ENCODE measurements at places on chromosomes 2 and 18. TPM values are rescaled to one million over a fixed set of nuclear protein-coding genes. Genes with fewer than 3 reads are reported as not detected.

The ELOA2 gene
- total RNA-seq, result not detected

- peak overlapping the region; percentile 77 for H3K4me3 ChIP-seq
- DNase-seq, result no peak
- peaks cover 80% of the 10 kb centered on the region for H3K27me3 ChIP-seq
- peaks cover 24% of the 10 kb centered on the region for H3K4me1 ChIP-seq
- no peaks in the 10 kb centered on the region for H3K36me3 ChIP-seq
Measured at GRCh38 chr18:9709304-9709877, 1.3 kb downstream of the RAB31 start.

DNA sequence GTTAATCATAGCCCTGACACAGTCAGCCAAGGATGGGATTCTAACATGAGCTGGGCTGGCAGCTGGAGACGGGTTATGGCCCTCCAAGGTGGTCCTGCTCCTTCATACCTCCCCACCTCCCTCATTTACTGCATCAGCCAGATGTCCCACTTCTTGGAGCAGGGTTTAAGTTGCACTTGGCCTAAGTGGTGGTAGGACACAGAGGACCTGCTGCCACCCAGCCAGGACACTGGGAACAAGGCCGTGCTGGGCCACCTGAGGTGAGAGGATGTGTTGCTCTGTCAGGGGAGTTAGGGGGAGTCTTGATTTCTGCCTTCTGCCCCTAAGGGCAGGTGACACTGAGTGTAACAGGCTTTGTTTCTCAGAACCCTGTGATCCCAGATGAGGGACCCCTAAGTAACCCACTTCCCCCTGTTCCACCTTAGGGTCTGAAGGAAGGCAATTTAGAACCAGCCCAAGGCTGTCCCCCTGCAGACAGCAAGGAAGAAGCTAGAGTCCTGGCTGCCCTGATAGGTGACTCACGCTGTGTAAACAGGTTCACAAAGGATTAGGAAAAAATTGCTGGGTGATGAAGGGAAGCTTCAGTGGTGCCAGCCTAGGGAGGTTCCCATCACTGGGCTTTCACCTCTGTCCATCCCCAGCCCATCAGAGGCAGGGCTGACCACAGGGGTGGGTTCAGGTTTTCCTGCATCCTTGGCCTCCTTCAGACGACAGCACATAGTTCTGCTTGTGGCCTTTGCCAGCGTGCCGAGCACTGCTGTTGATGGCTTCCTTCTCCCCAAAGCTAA lies 114.3 kb upstream of the MCFD2 start:
- DNase-seq, result no peak
- H3K36me3 ChIP-seq, result peaks cover 55% of the 10 kb centered on the region
- H3K27me3 ChIP-seq, result no peaks in the 10 kb centered on the region
- H3K27ac ChIP-seq, result no peak overlapping the region
- no peak overlapping the region for H3K4me3 ChIP-seq
- H3K4me1 ChIP-seq, result no peaks in the 10 kb centered on the region

DNA sequence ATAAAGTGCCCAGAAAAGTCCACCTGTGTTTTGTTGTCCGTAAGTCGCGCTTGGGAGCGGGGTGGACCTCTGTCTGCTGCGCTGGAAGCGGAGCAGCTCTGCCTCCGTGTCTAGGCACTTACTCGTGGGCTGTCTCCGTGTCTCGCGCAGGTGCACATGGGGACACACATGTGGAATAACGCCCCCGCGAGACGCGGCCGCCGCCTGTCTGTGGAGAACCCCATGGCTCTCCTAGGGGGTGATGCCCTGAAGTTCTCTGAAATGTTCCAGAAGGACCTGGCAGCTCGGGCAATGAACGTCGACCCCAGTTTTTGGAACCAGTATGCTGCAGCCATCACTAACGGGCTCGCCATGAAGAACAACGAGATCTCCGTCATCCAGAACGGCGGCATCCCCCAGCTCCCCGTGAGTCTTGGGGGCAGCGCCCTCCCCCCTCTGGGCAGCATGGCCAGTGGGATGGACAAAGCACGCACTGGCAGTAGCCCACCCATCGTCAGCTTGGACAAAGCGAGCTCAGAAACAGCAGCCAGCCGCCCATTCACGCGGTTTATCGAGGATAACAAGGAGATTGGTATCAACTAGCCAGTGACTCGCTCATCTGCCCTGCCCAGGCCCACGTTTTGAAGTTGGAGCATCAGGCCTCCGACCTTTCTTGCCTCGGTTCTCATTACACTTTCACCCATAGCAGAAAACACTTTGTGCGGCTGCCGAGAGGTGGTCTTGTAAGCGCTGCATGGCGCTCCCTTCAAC lies 17.3 kb downstream of the SALL3 start:
- DNase-seq, result no peak
- no peaks in the 10 kb centered on the region for H3K27me3 ChIP-seq
- no peak overlapping the region for H3K4me3 ChIP-seq
- H3K36me3 ChIP-seq, result no peaks in the 10 kb centered on the region
- H3K27ac ChIP-seq, result no peak overlapping the region

Measured in activated T-helper 2 cell treated with anti-CD3 and anti-CD28 coated beads, Interferon-gamma antibody, Interleukin-2, Interleukin-4, amounts not matched to agents 10 μg/mL and 5 μg/mL and 100 μg/mL, durations not matched to agents 14 hours and 24 hours and 36 hours (primary cell).